ENCODE measurements at places on chromosomes 16 and 17.

DNA sequence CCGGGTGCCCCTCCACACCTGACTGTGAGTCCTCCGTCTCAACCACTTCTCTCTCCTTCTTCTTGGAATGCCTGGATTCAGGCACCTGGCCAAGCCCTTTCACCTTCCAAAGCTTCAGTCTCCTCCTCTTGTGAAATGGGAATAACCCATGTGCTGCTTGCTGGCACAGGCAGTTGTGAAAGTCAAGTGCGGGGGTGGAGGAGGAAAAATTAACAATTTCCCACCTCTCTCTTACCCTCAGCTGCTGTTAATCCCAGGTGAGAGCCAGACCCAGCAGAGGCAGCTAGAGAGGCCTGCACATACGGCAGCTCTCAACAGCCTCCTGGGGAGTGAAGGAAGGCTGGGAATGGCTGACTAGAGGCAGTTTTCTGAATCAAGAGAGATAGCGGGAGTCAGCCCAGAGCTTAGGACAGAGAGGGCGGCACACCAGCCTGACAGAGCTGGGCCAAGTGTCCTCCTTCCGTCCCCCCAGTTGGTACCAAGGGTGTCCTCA is 77.9 kb upstream of the LGALS9 start:
- no peak for DNase-seq

GRCh38 chr17:73725794-73726515 is 81.7 kb upstream of the SDK2 start:
- DNase-seq: no peak

GRCh38 chr17:5135726-5136579 is 20.1 kb downstream of the USP6 start:
- DNase-seq: no peak

DNA sequence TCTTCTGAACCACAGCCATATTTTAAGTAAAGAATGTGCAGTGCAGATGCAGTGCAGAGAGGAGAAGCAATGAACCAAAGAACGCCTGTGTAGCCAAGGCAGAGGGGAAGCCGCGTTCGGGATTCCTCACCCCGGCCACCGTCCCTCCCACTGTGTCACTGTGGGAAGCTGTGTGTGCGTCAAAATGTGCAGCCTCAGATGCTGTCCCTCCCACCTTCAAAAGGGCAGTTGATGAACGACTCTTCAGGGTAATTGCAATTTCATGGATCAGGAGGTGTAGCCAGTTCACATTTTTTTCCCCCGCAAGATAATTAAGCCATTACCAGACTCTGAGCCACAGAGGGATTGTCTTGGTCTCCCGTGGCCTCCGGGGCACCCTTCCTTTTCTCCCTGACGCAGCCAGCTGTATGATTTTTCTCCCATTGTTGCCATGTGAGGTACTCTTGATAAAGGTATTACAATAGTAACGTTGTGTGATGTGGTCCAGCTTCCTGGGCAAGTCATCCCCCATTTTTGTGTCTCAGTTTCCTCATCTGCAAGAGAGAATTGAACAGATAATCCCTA is 190.0 kb downstream of the FOXL1 start:
- no peak for DNase-seq

DNA sequence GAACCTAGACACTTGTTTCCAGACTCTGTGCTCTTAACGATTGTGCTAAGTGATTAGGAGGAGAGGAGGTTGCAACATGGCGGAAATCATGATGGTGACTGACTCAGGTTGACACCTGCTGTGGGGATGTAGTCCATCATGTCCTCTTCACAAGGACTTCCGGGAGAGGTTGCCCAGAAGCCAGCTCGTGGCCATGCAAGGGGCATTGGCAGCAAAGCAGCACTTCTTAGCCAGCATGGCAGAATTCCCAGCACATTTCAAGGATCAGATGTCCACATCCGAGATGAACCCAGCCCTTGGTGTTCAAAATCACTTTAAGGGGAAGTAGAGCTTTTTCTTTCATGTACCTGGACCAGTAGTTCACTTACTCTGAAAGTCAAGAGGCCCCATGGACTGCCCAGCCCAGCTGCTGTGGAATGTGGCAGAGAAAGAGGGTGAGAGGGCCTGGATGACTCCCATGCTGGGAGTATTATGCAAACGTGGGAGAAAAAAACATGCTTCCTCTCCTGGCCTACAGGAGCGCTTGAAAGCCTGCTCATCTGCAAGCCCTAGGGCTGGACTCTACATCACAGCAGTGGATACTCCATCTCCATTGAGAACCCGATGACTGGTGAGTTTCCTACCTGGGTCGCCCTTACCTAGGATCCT is 65.5 kb downstream of the IRX6 start:
- no peak for DNase-seq

GRCh38 chr16:81405702-81406113 is 38.9 kb upstream of the CMIP start:
- no peak for DNase-seq

DNA sequence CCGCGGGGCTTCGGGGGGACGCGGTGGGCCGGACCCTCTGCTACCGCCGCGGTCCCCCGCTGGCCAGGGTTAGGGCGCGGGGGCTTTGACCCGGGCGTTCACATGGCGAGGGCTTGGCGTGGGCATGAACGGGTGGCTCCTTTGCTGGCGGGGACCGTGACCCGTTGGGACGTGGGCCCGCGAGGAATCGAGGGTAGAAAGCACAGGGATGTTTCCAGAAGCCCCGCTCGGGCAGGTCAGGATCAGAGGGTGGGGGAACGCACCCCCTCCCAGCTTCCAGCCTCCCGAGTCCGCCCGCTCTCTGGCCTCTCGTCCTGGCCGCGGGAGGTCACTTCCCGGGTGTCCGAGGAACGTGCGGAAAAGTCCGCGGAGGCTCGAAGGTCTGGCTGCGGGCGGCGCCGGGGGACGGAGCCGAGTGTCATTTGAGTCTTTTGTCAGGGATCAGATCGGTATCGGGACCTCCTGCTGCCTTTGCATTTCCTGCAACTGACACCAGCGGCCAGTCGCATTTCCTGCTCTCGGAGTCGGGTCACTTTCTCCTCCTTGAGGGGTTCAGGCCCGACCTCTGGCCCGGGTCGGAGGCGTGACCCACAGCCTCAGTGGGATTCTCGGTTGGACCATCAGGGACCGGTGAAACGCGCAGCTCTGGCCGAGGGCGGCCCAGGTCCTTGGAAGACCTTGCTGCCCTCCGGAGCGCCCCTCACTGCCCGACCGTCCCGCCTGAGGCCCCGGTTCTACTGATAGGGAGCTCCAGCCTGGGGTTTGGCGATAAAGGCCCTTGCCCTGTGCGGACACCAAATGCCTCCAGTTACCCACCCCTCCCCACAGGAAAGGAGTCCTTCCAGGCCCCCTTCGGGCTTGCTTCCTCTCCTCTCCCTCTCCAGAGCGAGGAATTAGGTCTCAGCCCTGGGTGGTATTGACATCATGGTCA is 702 bp upstream of the WNT3 start:
- DNase-seq: no peak

DNA sequence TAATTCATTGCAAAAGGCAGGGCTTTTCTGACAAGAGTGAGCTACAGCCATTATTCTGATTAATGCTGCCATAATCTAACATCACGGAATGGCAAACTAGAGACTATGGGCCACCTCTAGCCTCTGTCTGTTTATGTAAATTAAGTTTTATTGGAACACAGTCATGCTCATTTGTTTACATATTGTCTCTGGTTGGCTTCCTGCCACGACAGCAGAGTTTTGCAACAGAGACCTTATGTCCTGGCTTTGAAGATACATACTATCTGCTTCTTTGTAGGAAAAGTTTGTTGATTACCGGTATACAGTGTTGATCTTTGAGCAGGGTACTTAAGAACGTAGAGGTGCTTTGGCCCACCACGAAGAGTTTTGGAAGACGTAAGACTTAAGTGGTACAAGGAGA is 715.9 kb upstream of the RBFOX1 start:
- no peak for DNase-seq

GRCh38 chr16:79811541-79811940 is 211.0 kb upstream of the MAF start:
- no peak for DNase-seq

DNA sequence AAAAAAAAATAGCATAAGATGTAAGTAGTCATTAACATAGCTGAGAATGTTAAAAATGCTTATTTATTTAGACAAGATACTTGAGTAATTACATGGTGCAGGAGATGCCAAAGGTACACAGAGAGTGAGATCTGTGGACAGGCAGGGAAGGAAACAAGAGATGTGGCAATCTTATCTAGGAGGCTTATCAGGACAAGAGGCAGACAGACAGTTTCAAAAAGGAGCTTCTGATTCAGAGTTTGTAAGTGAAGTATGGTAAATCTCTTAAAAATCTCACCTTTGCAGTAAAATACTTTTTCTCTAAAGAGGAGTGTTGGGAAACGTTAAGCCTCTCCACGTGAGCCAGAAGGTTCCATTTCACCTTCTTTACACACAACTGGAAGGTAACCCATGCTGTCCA is 19.9 kb upstream of the GHDC start:
- no peak for DNase-seq

- DNase-seq: no peak
These were observed 218.8 kb downstream of the IRF8 start for GRCh38 chr16:86117756-86118155.

GRCh38 chr16:55913716-55914115 is 38.5 kb upstream of the CES5A start:
- DNase-seq: no peak

- no peak for DNase-seq
These were observed 534 bp downstream of the GPATCH8 start for GRCh38 chr17:44502598-44503146.

- DNase-seq: no peak
These were observed 2.7 kb upstream of the SNX20 start for GRCh38 chr16:50683689-50684374.

DNA sequence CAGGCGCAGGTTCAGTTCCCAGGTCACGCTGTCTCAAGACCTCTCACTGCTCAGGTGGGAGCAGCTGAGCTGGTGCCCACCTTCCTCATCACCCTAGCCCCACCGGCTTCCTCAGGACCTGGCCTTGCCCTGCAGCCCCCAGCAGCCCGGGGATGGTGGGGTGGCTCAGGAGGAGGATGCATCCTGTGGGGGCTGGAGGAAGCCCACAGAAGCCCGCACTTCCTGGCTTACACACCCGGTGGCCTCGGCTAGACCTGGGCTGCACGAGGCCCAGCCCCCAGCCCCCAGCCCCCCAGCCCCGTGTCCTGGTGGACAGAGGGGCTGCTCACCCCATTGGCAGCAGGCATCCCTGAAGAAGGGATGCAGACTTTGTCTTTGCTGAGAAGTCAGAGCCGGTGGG is 43.4 kb downstream of the BAHCC1 start:
- no peak for DNase-seq

DNA sequence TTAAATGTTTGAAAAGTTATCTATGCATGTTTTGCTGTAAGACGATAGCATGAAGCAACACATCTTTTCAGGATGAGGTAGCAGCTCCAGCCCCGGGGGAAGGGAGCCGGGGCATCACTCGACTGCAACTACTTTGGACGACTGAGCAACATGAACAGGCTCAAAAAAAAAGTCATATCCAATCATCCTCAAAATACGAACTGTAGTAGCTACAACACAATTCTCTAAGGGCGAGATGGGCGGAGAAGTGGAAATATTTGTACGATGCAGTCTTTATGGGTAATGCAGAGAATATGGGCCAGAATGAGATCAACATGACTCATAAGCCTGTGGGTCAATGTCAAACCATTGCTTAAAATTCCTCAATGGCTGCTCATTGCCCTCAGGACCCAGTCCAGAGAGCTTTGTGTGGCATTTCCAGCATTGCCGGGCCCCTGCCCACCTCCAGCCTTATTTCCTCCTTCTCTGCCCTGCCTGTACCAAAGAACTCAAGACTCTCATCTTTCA is 17.7 kb upstream of the SMURF2 start:
- no peak for DNase-seq

- no peak for DNase-seq
These were observed 4.7 kb upstream of the GPRC5C start for GRCh38 chr17:74427048-74427762.

- DNase-seq: no peak
These were observed 312.5 kb downstream of the MAF start for GRCh38 chr16:79288066-79288465.

- no peak for DNase-seq
These were observed 11.9 kb downstream of the CASKIN2 start for GRCh38 chr17:75503337-75503950.

GRCh38 chr16:27177031-27177774 is 26.1 kb upstream of the KDM8 start:
- DNase-seq: no peak

GRCh38 chr16:47734987-47735594 is 274.0 kb downstream of the PHKB start:
- DNase-seq: no peak

GRCh38 chr16:29697391-29697790 is 18.4 kb downstream of the QPRT start:
- no peak for DNase-seq

GRCh38 chr17:42107597-42108576 is 4.6 kb downstream of the DHX58 start:
- DNase-seq: peak; percentile 85

DNA sequence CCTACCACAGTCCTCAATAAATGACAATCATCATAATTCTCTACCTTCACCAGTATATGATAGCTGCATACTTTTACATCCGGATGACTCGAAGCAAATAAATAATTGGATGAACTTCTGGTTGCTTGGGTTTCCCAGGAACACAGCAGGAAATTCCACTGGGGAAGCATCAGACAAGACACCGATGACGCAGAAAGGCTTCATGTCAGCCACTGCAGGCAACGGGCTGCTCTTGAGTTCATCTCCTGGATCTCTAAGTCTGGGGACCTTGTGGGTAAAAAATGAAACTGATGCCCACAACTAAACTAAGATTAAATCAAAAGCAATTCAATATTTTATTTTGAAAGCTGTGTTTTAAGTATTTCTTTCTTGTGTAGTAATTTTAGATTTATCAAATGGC is 472.1 kb upstream of the C16orf82 start:
- no peak for DNase-seq

GRCh38 chr16:1002399-1003166 is 21.0 kb downstream of the SOX8 start:
- peak; percentile 61 for DNase-seq

- DNase-seq: no peak
These were observed 121.0 kb downstream of the ANKRD11 start for GRCh38 chr16:89369266-89369895.

- DNase-seq: no peak
These were observed 2.7 kb upstream of the KRTAP17-1 start for GRCh38 chr17:41318231-41318630.

DNA sequence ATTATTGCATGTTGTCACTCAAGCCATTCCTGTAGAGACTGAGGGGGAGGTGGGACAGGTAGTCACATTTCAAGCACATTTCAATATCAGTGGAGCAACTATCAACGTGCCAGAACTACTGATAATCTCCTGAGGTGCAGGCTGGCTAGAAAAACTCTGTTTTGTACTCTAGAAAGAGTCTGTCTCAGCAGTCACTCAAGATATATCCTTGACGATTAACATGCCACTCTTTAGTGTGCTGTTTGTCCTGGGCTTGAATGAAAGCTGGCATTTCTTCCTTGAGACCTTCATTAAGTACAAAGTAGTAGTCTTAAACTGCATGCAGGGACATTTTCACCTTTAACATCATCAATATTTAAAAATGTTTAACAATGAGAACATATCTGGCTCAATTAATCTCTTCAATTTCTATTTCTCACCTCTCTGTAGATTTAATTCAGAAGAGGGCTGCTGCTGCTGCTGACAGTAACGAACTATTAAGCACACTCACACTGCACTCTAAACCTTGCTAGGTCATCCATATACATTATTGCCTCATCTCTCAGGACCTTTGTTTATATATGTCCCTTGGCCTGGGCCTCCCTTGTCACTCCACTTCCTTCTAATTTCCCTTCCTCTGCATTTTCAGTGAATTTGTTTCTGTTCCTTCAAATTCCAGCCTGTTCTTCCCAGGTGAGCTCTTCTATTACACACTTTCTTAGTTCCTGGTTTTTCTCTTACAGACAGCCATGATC is 412.0 kb downstream of the HAPSTR1 start:
- no peak for DNase-seq

GRCh38 chr17:79368521-79368920 is 242.3 kb downstream of the RBFOX3 start:
- DNase-seq: no peak
